ENCODE measurements at places on chromosomes 2 and 18.
A peak's percentile ranks its signal among the peaks of the same experiment; 100 is the strongest.

GRCh38 chr2:74528600-74529356 lies 728 bp downstream of the AUP1 start:
- no peak for DNase-seq

DNA sequence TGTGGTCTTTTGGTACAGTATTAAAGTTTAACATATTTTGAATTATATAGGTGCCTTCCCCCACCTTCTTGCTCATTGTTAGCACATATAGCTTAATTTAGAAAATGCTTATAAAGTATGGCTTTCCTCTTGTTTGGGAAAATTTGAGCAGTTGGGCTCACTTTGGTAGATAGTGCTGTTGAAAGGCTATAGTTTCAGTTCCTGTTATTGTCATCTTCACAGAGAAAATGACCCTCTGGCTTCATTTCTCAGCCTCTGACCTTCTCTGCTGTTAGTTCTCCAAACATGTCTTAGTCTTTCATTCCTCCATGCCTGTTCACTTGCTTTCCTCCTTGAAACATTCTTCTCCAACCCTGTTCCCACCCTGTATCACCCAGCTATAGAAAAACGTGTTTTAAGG lies 200.6 kb downstream of the WDR7 start:
- no peak for DNase-seq

DNA sequence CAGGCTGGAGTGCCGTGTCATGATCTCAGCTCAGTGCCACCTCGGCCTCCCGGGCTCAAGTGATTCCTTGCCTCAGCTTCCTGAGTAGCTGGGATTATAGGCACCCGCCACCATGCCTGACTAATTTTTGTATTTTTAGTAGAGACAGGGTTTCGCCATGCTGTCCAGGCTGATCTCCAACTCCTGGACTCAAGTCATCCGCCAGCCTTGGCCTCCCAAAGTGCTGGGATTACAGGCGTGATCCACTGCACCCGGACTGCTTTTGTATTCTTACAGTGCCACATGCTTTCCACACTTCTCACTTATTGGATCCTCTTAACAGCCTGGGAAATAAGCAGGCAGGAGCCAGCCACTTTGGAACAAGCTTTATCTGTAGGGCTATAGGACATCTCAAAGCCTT lies 25.3 kb upstream of the BCL2L11 start:
- no peak for DNase-seq

- no peak for DNase-seq
Observed at GRCh38 chr2:16948053-16948452, 282.4 kb upstream of the CYRIA start.

GRCh38 chr2:166360906-166361305 lies 14.8 kb downstream of the SCN9A start:
- no peak for DNase-seq

- peak; percentile 5 for DNase-seq
Observed at GRCh38 chr2:205197468-205198139, 484.7 kb upstream of the NRP2 start.

- no peak for DNase-seq
Observed at GRCh38 chr18:8751692-8752091, 46.3 kb downstream of the MTCL1 start.

DNA sequence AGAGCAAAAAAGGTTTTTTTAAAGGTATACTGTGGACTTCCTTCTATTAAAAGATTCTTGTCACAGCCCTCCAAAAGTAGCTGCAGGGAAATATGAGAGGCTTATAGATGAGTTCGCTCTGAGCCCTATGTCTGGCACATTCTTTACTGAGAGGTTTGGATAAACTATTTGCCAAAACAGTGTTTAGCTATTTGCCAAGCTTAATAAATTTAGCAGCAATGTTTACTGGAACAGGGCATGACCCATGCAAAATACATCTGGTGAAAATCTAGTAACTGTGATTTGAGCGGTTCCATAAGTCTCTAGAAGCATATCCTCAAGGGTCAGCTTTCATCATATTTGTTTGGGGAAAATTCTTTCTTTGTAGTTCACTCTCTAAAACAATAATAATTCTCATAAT lies 1696.7 kb upstream of the PIK3C3 start:
- no peak for DNase-seq

GRCh38 chr2:97979904-97980303 lies 15.8 kb downstream of the TMEM131 start:
- DNase-seq = no peak

- no peak for DNase-seq
Observed at GRCh38 chr2:236861196-236861875, 224.4 kb upstream of the COPS8 start.

DNA sequence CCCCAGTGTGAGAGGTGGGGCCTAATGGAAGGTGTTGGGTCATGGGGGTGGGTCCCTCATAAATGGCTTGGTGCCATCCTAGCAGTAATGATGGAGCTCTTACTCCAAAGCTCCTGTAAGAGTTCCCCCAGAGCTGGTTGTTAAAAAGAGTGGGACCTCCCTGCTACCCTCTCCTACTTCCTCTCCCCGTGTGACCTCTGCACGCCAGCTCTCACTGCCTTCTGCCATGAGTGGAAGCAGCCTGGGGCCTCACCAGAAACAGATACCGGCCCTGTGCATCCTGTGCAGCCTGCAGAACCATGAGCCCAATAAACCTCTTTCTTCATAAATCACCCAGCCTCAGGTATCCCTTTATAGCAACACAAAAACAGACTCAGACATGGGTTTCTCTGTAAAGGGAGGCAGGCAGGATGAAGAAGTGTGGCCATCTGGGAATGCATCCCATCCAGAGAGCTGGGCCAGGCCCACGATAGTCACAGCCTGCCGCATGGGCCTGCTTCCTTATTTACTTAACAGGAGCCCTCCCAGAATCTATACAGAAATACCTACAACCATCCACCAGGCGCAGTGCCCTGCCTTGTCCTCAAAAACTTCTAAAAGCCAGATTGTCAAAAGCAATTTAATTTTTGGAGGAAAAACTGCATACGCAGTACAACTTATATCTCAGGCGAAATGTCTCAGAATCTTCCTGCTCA lies 7.5 kb downstream of the PRLH start:
- DNase-seq = no peak

GRCh38 chr2:21032338-21033236 lies 11.3 kb downstream of the APOB start:
- no peak for DNase-seq

DNA sequence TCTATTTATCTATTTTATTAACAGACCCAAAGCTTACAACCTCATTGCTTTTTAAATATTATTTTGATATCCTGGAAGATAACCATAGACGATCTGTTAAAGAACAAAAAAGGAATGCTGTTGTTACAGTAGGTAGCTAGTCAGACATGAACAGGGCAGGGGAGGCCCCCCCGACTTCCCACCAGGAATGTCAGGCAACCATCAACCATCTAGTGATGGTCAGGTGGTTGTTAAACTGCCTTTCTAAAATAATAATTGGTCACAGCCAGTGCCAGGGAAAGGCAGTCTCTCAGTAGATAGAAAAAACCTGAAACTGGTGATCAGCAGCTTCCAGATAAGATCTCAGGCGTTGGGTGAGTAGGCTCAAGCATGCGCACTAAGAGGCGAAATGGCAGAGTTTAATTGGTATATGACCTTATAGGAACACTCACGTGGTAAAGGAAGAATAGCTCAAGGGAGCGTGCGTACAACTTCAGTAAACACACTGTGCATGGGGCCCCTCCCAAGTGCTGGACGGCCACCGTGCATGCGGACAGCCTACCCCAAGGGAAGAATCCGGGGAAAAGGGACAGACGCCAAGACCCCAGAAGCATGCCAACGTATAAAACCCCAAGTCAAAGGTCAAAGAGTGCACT lies 32.5 kb upstream of the CCL20 start:
- no peak for DNase-seq

- DNase-seq = no peak
Observed at GRCh38 chr2:65678779-65679391, 246.5 kb upstream of the SPRED2 start.

DNA sequence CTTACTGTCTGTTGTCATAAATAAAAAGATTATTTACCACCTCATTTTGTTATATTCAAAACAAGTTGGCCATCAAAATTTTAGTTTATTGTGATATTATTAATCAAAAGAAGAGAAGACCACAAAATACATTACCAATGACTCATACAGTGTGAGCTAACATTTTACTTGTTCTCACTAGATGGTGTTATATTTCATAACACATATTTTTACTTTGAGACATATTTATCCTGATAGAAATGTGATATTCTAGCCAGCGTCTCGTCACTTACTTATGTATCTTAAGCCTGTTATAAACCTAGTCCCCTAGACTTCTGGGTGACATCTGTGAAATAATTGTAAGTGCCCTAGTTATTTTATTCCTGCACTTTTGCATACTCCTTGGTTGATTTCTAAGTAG lies 263.2 kb downstream of the CDH7 start:
- no peak for DNase-seq

DNA sequence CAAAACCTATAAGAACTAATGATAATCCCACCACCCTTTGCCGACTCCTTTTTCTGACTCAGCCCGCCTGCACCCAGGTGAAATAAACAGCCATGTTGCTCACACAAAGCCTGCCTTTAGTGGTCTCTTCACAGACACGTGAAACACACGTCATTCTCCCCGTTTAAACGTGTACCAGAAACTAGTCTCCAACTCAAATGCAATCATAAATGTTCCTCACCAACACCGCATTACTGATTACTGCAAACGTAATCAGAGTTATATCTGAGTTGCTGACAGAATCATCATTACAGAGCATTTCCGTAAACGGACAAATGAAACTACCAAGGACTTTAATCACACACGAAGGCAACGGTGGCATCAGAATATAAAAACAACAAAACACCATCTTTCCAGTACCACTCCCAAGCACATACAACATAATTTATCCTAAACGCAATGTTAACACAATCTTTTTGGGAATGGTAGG lies 1.9 kb downstream of the CLK1 start:
- DNase-seq = peak; percentile 38

DNA sequence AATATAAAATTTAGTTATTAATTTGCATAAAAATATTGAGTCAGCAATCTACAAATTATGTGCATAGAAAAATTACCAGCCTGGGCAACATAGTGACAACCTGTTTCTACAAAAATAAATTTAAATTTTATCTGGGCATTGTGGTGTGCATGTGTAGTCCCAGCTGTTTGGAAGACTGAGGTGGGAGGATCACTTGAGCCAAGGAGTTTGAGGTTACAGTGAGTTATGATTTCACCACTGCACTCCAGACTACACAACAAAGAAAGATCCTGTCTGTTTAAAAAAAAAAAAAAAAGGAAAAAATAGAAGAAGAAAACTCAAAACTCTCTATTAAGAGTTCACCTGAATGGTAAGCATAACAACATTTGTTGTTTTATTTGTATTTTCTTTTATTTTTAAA lies 1048.4 kb upstream of the CDH2 start:
- DNase-seq = no peak

All from stimulated activated CD4-positive, alpha-beta T cell treated with anti-CD3 and anti-CD28 coated beads, TNF-alpha, amount 100 ng/mL, for 4 hours (primary cell).